ENCODE measurements at places on chromosomes 7 and 10. TPM values are rescaled to one million over a fixed set of nuclear protein-coding genes. Genes with fewer than 3 reads are reported as not detected.

- no peak for DNase-seq
Measured at GRCh38 chr10:92720831-92721165, 31.0 kb downstream of the HHEX start.

DNA sequence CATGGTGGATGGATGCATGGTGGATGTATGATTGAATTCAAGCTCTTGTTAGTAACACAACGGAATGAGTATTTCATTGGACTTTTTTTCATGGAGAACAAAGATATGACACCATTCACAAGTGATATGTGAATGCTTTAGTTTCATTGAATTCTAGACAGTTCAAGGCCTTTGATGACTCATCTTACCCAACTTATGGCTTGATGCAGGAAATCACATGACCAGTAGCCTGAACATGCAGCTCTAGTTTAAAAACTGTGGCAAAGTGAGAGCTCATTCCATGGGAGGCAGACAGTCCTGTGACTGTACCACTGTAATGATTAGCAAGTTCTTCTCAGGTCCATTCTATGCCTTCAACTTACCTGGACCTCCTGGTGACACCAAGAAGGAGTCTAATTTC lies 1239.3 kb downstream of the TYW1 start:
- DNase-seq = no peak

Gene LIPN
- polyA plus RNA-seq = 8.9 TPM

Gene HABP2
- polyA plus RNA-seq = not detected
